Activated CD4-positive, alpha-beta T cell treated with anti-CD3 and anti-CD28 coated beads, Interleukin-10, Interleukin-2, amounts not matched to agents 100 ng/mL and 50 ng/mL, durations not matched to agents 16 hours and 8 hours (primary cell): ENCODE measurements at places on chromosomes 5 and 9.

- DNase-seq = no peak
Observed at GRCh38 chr5:117999939-118000549, 988.3 kb downstream of the DTWD2 start.

GRCh38 chr5:95908799-95909198, 52.9 kb downstream of the ELL2 start:
- DNase-seq = no peak

DNA sequence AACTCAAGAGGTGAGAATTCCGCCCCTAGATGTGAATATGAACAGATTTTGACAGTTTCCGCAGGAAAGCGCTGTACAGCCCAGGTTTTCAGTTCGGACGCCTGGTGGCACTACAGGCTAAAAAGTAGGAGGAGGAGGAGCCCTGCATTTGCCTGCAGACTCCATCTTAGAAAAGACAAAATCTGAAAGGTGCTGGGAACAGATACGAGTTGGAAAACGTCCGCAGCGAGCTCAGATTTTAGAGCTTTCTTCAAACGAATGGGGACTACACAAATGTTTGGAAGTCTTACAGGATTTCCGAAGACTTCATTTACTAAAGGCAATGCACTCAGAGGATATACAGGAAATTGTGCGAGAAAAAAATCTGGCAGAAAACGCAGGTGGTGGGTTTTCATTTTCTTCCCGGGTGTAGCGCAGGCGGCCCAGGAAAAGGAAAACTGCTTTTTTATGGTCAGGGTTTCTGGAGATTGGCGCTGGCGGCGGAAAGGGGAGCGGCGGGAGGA, 9.9 kb upstream of the PCDHB2 start:
- DNase-seq = peak; percentile 50

GRCh38 chr5:3391210-3391609, 204.4 kb upstream of the IRX1 start:
- DNase-seq = no peak

GRCh38 chr5:21919414-21920022, 933.6 kb downstream of the CDH12 start:
- DNase-seq = peak; percentile 26

DNA sequence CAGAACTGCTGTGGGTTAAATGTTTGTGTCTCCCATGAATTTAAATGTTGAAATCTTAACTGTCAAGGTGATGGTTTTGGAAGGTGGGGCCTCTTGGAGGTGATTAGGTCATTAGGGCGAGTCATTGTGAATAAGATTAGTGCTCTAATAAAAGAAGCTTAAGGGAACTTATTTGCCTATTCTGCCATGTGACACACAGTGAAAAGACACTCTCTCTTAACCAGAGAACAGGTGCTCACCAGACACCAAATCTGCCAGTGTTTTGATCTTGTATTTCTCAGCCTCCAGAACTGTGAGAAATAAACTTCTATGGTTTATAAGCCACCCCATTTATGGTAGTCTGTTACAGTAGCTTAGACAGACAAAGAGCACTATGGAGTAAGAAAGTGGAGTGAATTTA, 117.9 kb upstream of the SV2C start:
- DNase-seq = no peak

DNA sequence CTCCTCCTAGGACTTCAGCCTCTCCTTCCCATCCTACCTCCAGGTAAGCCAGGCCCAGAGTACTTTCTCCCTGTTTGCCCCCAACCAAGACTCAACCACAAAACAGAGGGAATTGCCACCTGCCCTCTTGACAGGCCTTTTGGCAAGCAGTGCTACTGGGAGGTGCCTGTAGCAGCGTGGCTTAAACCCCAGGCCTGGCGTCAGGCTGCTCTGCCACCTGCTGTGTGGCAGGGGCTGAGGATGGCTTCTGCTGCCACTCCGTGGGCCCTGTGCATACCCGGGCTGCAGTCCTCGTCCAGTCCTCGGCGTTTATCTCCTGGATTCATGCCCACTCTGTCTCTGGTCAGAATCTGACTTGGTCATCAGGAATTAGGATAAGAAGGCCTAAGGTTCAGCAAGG, 163.1 kb downstream of the PAX5 start:
- DNase-seq = no peak

GRCh38 chr5:143495110-143495509, 91.6 kb upstream of the NR3C1 start:
- DNase-seq = no peak

- no peak for DNase-seq
Observed at GRCh38 chr9:74282526-74283253, 214.4 kb upstream of the RORB start.

DNA sequence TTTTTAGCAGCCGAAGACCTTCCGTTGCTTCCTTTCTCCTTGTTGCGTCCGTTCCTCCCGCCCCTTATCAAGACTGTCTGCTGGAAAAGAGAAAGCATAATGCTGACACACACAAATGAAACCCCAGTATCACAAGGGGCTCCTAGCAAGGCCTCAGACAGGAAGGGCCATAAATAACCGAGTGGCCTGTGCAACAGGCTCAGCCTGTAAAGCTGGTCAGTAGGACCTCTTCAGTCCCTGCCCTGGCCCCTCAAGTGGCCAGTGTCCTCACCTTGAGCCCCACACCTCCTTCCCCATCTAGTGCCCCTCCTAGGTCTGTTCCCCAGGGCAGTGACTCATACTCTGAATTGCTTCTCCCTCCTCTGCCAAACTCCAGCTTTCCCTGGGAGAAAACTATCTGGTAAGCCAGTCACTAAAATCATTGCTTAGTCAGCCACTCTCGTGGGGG, 174.6 kb upstream of the IL12B start:
- no peak for DNase-seq

DNA sequence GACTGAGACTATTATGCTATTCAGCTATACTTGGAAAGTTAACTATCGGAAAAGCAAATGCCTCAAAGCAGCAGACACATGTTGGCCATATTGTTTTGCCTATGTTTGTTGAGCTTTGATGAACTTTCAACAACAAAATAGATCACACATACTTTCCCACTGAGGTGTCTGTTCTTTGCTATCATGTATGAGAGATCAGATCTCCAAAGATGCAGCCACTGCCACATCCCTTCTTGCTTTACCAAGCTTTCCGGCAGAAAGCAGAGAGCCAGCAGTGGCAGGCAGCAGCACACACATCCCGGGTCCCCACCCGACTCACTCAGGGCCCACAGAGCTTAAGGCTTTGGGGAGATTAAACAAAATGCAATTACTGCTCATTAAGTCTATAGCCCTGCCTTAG, 18.8 kb downstream of the ZBTB5 start:
- DNase-seq = no peak

DNA sequence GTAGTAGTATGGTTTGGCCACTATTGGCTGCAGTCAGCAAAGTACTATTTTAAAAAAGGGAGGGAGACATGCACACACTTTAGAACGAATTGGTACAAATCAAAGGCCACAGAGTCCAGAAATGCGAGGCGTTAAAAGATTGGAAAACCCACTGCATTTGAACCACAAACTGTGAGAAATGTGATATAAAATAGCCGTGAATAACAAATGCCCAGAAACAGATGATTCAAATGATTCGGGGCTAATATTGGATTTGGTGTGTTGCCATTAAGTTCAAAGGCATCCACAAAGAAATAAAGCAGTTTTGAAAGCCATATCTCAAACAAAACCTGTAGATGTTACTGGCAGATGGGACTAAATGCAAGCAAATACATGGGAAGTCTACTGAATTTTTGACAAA, 140.9 kb upstream of the HMHB1 start:
- no peak for DNase-seq

DNA sequence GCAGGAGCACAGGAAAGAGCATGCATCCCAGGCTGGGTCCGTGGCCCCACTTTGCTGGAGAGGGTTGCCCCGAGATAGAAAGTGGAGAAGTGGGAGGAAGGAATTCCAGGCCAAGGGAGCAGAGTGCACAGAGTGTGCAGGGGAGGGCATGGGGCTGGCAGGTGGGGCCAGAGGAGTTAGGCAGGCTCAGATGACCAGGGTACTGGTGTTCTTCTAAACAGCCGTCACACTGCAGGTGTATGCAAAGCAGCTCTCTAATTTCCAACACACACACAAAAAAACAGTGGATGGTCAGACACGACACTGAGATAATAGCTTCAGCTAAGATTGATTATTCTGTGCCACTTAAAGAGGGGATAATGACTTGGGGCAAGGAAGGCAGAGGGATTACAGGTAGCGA, 212.2 kb downstream of the MTRR start:
- no peak for DNase-seq

DNA sequence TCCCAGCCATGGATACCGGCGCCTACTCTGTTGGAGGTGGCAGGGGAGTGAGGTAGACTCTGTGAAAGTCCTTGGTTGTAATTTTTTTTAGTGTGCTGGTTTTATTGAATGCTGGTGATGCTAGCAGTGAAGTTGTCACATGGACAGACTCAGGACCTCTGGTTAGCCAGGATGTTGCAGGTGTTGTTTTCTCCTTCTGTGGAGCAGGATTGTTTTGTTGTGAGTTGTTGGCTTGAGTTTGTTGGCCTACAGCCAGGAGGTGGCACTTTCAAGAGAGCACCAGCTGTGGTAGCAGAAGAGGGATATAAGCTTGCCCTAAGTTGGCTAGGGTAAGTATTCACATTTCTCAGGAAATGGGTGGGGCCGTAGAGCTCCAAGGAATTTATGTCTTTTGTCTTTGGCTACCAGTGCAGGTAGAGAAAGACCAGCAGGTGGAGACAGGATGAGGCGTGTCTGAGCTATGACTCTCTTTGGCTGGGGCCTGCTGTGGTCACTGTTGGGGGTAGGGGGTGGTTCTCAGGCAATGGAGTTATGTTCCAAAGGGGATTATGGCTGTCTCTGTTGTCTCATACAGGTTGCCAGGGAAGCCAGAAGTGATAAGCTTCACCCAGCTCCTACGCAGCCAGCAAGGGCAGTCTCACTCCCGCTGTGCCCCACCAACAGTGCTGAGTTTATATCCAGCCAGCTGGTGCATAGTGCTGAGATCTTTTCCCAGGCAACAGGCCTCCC, 248.7 kb downstream of the TAF11L14 start:
- DNase-seq = no peak

DNA sequence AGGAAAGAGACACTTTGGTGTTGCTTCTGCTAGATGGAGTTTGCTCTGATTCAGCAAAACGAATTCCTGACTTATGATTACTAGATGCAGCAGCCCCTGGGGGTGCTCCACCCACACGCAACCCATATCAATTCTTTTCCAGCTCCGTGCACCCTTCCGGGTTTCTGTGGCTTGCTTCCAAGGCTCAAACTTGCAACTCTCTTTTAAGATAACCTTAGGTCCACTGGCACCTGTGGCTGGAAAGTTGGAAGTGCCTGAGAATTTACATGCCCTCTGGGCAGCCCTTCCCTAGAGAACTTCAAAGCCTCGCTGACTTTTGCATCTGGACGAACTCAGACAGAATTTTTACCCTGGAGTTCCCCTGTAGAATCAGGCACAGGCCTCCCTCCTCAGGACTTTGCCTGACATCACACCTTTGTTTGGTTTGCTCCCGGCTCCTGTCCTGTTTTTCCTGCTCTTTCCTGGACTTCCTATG, 224.9 kb downstream of the SNX18 start:
- no peak for DNase-seq

DNA sequence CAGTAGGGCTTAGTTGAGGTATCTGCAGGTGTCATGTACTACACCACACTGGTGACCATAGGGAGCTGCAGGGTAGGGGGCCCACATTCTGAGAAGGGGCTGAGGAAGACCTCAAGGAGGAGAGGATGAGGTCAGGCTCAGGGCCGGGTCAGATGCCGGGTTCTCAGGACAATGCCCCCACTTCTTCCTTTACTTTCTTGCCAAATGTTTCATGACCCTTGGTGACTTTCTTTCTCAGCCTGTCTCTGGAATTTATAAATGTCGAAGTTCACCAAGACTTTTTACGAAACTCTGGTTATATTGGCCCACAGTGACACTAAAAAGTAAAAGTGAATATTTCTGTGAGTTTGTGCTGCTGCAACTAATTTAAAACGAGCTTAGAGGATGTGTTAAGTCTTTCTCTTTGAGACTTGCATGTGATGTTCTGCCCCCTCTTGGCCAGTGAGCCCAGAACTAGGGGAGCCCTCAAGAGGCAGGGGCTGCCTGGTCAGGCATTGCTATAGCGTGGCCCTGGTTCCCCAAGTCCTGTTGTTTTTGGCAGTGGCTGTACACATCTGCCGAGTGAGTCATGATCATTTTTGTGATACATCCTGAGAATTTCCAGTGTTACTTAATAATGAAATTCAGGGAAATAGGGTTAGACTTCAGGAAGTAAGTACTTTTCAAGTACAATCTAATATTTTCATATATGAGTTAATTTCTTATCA, 11.2 kb downstream of the ACO1 start:
- no peak for DNase-seq

DNA sequence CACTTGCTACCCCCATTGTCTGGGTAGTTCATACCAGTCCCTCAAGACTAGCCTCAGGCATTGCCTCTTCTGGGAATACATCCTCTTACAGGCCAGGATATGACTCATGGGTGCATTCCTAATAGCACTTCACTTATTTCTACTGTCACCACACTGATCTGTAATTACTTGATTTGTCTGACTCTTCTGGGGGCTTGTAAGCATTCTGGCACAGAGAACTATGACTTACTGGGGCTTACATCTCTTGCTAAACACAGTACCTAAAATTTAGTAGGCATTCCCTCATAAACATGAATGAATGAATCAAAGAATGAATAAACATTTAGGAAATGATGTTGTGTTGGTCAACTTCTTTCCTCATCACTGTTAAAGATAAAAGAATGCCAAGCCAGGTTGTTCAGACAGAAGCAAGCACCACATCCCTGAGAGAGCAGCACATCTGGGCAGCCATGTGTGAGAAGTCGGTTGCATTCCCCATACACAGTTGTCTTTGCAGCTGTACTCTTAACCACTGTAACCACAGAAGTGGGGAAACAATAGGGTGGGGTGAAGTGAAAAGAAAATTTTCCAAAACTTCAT, 27.6 kb downstream of the IL7R start:
- peak; percentile 75 for DNase-seq

DNA sequence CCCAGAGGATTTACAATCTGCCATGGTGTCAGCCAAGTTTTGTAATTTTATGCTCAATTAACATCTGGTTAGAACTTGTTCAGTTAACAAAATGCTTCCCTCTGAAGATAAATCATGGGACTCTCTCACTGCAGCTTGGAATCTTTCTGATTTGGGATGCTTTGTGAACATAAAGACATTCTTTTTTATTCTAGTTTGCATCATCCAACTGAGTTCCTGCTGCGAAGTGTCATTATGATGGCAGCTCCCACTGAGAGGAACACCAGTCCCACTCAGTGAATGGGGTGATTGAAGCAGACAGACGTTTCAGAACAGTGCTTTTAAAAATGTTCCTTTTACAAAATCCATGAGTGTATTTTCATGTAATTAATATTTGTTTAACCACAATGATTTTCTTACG, 863.8 kb downstream of the TLE4 start:
- DNase-seq = no peak

DNA sequence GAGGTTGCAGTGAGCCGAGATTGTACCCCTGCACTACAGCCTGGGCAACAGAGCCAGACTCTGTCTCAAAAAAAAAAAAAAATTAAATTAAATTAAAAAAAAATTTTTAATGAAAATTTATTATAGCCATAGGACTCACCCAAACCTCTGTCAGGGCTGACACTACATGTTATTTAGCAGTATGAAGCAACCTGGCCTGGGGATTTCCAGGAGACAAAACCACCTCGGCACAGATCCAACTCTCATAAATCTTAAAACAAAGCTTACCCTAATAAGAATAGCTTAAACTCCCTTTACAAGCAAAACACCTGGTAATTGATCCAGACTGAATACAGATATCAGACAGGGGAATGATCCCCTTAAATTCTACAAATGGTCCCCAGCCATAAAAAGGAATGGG, 38.4 kb downstream of the PPP1R2B start:
- no peak for DNase-seq
